Ecto neural progenitor cell (in vitro differentiated cells): ENCODE measurements at places on chromosomes 12 and 14.

DNA sequence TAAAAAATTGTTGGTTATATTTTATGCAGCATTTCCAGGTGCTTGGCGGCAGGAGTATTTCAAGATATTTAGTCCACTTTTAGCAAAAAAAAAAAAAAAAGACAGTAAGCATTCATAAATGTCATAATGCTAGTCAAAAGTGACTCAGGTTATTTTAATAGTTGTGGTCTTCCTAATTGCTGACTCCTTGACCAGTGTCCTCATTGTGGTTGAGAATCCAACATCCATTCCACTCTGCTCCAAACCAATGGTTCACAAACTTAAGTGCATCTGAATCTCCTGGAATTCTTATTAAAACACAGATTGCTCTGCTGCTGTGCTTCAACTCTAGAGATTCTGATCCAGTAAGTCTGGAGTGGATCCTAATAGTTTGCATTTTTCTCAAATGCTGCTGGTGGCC, 71.4 kb downstream of the AKAP6 start:
- no peak for DNase-seq

- no peak for DNase-seq
Observed at GRCh38 chr12:116922194-116922897, 11.6 kb downstream of the FBXW8 start.

- DNase-seq = no peak
Observed at GRCh38 chr14:66069830-66070541, 416.2 kb upstream of the CCDC196 start.

DNA sequence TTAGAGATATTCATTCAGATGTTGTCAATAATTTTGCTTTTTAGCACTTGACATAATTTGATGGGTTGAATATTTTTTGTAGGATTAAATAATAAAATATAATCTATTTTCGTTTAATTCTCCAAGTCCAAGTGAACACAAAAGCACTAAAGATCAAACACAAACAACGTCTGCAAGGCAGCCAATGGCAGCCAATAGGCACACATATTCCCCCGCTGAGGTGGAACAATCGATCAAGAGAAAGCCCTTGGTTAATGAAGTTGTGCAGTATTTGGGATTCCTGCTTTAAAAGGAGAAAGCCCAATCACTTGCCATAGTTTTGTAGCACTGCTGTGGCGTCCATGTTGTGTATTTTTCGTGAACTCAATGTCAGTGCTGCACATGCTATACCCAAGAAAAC, 1.5 kb downstream of the DHRS7 start:
- DNase-seq = no peak

- no peak for DNase-seq
Observed at GRCh38 chr14:104822821-104823615, 22.1 kb downstream of the ZBTB42 start.

DNA sequence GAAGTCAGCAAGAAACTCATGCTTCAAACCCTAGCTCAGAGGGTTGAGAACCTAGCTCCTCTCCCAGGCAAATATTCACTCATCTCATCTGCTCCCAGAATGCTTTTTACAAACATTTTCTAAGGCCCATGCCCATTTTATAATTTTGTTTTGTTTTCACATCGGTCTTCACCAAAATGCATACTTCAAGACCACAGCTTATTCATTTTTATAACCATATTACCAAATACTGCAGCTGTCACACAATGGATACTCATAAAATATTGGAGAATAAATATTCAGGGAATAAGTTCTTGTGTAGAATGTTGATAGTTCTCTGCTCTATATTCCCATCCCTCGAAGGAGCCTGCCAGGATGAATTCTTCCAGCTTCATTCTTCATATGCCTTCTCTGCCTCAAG, 50.8 kb upstream of the HOXC13 start:
- DNase-seq = no peak

DNA sequence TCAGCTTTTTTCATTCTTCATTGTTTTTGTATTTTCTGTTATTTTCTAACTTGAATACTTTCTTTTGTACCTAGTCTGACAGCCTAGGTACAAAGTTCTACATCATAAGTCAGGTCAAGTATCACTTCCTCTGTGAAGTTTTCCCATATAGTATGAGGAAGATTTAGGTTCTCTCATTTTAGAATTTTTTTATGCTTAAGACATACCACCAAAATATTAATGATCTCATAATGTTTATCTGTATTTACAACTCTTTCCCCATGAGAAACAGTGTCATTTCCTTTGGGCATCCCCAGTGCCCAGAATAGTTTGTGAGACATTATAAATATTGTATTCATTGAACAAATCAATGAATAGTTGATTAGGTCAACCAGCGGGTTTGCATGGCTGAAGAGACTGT, 3.1 kb upstream of the ATF7IP start:
- no peak for DNase-seq

DNA sequence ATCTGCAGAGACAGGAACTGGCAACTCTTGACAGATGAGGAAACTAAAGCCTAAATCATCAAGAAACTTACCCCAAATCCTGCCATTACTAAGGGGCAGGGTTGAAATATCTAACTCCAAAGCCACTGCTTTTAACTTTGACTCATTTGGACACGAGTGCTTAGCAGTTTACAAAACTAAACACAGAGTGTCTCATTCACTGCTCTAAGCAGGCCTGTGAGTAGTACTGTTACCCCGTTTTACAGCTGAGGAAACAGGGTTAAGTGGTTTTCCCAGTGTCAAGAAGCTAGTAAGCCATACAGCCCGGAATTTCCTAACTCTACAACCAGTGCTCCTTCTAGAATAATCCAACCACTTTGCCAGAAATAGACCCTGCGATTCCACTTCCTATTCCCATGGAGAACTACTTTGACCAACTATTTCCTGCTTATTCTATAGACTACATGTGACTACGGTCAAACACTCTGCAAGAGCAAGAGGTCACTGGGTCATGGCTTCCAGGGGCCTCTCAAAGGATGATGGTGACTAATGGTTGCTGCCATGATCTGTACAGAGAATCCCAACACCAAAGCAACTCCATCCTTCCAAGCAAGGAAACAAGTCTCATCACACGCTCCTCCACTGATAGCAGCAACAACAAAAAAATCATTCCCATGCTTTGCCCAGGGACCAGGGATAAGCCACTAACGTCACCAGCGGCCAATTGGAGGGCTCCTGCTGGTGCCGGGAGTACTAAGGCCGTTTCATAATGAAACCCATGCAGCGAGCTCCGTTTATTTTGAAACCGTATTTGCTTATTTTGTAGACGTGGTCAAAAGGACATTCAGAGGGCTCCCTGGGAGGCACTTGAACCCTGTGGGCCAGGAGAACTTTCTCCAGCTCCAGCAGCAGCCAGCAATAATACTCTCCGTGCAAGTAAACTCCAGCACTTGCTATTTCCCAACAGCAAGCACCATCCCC, 56.3 kb downstream of the NUAK1 start:
- no peak for DNase-seq

- DNase-seq = peak; percentile 78
Observed at GRCh38 chr14:100304825-100305323, 1.4 kb downstream of the SLC25A29 start.

DNA sequence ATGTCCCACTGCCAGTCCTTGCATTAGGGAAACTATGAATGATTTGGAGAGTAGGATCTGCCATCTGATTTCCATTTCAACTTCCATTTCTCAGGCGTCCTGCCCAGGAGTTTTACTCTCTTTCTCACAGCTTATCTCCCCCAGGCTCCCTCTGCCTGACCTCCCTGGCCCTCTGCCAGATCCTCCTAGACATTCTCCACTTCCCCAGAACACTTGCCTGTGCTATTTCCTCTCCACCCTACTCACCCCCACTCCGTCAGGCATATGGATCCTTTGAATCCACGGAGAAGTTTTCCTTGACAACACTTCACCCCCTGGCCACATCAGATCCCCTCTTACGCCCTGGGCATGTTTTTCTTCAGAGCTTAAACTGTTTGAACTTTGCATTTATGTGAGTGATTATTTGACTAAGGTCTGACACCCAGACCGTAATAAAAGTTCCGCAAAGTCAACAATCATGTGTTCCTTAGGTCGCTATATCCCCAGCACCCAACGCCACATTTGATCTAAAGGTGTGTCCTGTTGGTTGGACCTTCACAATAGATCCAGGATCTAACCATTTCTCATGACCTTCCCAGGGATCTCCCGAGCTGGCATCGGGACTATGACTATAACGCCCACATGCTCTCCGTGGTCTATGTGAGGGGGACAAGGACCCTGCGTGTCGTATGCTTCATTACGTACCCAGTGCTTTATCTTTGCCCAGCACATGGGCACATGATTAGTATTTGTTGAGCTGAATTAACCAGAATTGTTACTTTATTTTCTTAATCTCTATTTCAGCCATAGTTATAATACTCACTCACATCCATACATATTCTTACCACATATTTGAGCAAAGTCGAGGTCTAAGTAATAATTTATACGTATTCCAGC, 255.8 kb upstream of the FOXN3 start:
- no peak for DNase-seq

- no peak for DNase-seq
Observed at GRCh38 chr12:120536064-120536791, 2.1 kb downstream of the RNF10 start.

GRCh38 chr12:1297639-1298175, 296.7 kb downstream of the FBXL14 start:
- DNase-seq = no peak

DNA sequence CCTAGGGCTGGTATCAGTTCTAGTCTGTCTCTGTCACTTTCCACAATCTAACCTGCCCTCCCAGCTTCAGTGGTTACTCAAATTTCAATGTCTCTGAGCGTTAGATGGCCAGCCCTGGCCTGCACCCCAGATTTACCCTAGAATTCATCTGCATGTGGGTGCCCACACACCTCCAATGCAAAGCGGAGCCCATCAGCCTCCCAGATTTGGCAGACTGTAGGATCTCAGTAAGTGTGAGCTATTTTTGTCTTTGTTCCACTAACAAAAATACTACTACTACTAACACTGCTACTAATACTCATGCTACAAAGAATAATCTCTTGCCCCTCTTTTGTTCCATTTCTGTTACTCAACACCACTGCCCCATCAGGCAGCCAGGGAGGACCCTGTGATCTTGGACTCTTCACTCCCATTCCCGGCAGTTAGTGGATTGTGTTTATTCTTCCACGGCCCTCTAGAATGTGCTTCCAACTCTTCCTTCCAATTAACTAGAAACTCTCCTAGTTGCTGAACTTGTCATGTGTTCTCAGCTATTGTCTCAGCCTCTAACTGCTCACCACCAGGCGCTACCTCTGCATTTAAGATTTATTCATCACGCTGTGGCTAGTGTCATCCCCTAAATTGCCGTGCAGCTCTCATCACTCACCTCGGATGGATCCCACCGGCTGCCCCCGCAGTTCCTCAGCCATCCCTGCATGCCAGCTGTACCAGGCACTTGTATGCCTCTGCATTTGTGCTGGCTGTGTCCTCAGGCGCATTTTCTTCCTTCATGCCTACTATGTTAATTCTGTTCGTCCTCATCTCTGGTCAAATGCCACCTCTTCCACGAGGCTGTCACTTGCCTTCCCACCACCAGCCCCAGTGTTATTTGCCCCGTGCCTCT, 150.6 kb upstream of the HIF1A start:
- DNase-seq = no peak

GRCh38 chr12:90253136-90253535, 544.5 kb upstream of the ATP2B1 start:
- no peak for DNase-seq

GRCh38 chr14:101061411-101062064, 158.0 kb upstream of the RTL1 start:
- no peak for DNase-seq

DNA sequence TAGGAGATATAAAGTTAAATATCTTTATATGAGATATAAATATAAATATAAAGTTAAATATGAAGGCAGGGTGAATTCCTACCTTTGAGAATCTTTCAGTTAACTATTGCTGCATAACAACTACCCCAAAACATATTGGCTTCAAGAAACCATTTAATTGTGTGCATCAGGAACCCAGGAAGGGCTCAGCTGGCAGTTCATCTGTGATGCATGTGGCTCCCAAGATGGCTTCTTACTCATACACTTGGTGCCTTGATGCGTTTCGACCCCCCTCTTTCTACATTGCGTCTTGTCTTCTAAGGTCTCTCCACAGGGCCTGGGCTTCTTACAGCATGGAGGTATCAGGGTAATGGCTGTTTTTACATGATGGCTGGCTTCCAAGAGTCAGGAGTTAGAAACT, 253.9 kb upstream of the CRY1 start:
- no peak for DNase-seq

DNA sequence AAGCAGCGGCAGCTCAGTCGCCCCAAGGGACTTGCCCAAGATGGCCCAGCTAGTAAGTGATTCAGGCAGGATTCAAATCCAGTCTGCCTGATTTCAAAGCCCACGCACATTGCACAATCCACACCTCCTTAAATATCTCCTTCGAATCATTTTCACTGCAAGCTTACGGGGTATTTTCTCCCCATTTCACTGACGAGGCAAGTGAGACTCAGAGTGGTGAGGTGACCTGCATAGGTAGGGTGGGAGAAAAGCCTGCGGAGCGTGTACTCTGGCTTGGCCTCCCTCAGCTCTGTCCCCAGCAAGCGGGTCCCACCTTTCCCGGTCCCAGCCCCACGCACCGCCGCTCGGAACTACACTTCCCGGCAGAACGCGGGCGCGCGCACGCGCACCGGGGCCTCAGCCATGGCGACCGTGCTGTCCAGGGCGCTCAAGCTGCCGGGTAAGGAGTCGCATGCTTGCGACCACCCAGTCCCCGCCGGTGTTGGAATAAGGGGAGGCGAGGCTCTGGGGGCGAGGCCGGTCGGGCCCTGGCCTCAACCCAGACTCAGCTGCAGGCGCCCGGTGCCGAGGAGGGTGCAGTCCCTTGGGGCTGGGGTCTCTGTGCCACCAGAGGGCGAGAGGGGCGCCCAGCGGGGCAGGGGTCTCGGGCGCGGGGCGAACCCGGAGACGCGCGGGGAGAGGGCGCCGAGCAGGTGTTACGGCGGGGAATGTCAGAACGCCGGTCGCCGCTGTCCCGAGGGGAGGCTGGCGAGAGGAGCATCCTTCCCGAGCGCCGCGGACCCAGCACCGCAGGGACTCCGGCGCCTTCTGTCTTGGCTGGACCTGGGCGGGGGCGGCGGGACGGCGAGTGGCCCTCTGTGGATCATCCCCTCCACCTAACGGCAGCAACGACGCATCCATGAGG, at the start of gene FAM234B:
Gene FAM234B (plus strand): TSS at position 380 of the 904 bp plus-strand sequence. CDS start 23 bp downstream, at position 403.
- DNase-seq = peak; percentile 96

DNA sequence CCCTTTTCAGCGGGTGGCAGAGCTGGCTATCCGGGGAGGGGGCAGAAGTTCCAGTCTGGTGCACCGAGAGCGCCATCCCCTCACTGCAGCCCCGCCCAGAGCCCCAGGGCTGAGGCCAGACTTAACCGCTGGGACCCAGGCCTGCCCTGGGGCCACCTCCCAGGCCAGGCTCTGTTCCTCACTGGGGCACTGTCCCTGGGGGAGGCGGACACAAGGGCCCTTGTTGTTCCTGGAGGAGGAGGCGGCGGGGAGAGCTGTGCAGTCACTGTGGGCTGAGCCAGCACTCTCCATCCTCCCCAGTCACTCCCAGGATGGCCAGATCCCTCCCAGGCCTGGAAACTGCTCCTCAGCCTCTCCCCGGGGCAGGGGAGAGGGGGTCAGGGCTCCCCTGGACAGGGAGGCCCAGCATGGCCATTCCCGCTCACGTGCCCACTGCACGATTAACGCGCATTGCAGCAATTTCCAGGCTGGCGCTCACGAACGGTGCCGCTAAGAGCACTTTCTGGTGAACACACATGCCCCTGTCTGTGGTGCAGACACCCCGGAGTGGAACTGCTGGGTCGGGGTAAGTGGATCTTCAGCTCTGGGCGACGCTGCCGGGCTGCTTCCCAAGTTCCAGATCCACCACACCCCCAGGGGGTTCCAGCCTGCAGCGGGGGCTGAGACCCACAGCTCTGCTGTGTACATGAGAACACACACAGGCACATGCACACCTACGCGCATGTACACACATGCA, 89.8 kb upstream of the SFSWAP start:
- no peak for DNase-seq

GRCh38 chr12:104877103-104877705, 80.9 kb downstream of the SLC41A2 start:
- DNase-seq = no peak
